ENCODE measurements at places on chromosomes 5 and 9. TPM values are rescaled to one million over a fixed set of nuclear protein-coding genes. Genes with fewer than 3 reads are reported as not detected.

DNA sequence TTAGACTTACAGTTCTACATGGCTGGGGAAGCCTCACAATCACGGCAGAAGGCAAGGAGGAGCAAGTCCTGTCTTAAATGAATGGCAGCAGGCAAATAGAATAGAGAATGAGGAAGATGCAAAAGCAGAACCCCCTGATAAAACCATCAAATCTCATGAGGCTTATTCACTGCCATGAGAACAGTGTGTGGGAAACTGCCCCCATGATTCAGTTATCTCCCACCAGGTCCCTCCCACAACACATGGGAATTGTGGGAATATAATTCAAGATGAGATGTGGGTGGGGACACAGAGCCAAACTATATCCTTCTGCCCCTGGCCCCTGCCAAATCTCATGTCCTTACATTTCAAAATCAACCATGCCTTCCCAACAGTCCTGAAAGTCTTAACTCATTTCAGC is 367.1 kb downstream of the MED10 start:
- DNase-seq, result no peak

DNA sequence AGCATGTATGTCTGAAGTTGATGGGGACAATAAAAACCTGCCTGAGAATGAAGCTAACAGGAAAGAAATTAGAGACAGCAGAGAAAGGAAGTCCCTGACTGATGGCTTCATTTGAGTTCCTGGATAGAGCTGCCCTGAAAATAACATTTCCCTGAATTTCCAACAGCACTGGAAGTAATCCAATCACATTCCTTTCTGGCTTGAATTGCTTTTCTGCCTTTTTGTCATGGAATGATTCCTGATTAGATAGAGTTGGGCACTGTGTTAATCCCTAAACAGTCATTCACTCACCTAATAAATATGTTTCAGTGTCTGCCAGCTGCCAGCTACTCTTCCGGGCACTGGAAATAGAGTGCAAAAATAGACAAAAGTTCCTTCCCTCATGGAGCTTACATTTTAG is 30.0 kb upstream of the SH3RF2 start:
- DNase-seq, result no peak

Gene CCNO
- 0.20 TPM for total RNA-seq

Gene IRGM
- 0.39 TPM for total RNA-seq
